ENCODE measurements at places on chromosomes 13 and 19.

GRCh38 chr19:28065026-28065425 lies 1147.9 kb downstream of the UQCRFS1 start:
- no peak for DNase-seq

DNA sequence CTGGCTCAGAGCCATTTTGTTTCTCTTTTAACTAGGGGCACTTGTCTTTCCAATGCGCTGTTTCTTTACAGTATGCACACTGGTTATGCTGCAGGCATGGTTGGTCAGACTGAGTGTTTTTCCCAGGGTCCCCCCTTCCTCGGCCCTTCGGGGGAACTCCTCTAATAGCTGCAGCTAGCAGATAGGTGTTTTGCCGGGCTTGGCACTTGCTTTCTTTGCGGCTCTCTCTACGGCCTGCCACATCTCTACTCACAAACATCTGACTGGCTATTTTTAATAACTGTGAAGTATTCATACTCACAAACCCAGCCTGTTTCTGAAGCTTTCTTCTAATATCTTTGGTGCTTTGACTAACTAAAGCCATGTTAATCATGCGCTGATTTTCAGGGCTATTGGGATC lies 89.4 kb downstream of the SLC25A15 start:
- DNase-seq: no peak

DNA sequence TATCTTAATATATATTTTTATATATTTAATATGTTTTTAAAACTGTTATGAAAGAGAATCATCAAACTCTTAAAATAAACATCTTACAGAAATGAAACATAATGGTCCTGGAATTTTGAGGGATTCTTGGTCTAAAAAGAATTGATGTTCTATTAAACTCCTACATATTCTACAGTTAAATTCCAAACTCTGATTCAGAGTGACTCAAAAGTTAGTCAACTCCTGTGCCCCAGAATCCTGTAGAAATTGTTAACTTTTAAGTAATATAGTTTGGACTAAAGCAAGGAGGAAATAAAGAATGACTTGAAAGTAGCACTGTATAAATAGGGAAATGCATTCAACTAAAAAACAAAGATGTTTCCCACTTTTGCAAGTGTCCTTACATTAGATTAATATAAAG lies 47.7 kb downstream of the FNDC3A start:
- DNase-seq: no peak

DNA sequence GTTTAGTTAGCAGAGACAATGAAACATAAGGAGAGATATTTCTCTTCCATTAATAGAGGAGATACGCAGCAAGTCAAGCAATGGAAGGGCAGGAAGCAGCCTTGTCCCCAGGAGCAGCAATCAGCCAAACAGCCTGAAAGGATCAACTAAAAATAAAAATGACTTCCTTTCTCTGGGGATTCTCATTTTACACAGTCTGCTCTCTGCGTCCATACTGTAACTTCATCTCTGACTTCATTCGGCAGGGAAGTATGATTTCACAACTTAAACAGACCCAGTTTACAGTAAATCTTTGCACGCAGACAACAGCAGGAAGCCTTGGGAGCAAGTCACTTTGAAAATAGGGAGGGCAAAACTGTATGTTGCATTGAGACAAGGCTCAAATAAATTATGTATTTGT lies 826.7 kb downstream of the DIAPH3 start:
- DNase-seq: no peak

- DNase-seq: no peak
These were observed 53.9 kb downstream of the C13orf46 start for GRCh38 chr13:113919761-113920559.

- DNase-seq: no peak
These were observed 3.9 kb upstream of the ZNF135 start for GRCh38 chr19:58054901-58055874.

- no peak for DNase-seq
These were observed 9.8 kb upstream of the MCF2L start for GRCh38 chr13:112959206-112959605.

DNA sequence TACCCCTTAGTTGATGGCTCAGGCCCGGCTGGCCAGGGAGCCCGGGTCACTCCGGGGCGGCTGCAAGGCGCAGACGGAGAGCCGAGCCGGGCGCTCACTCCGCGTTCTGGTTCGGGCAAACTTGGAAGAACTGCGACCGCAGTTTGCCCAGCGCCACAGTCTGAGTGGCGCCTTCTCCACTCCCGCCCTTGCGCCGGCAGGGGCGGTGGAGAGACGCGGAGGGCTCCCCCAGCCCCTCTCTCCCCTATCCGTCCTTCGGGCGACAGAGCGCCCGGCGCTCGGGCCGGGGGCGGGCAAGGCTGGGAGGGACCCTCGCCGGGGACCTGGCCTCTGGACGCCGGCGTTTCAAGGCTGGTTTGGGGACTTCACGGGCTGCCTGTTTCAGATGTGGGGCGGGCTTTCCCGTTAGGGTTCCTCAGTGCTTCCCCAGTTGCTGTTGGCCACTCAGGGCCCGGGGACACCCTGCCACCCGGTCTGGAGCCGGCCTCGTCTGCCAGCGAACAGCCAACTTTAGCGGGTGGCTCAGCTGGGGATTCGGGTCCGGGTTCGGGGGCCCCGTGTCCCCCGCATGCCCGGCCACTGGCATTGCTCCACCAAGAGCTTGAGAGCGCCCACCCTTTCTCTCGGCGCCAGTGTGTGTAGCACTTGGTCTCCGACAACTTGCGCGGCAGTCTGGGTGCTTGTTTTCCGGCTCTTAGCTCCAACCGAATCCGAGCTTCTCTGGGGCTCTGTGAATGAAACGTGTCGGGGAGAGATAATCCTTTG lies 1.5 kb downstream of the GPC6 start:
- DNase-seq: peak; percentile 70

DNA sequence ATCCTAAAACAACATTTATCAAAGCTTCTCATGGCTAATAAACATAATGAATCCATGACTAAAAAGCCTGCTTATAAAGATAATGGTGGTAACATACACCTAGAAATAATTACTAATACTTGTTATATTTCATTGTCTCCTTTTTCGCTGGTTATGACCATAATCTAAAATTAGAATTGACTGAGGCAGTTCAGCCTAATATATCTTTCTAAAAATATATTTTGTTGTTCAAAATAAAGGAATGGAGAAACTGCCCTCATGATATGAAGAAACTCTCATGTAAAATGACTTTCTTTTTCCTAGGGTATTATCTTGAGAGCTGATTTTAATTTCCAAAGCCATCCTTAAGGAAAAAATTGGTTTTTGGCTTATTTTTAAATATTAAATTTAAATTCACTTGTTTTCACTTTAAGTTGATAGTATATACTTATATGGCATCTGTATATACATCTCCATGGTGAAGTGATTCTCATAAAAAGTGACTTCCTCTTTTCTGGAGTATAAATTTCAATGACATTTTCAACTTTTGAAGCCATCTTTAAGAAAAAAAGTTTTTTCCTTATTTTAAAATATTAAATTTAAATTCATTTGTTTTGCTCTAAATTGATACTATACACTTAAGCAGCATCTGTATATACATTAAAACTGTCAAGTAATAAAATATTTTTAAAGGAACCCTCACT lies 204.6 kb downstream of the VWA8 start:
- DNase-seq: no peak

GRCh38 chr13:64274481-64275217 lies 2859.0 kb upstream of the PCDH20 start:
- no peak for DNase-seq

- DNase-seq: no peak
These were observed 95.0 kb downstream of the CYSLTR2 start for GRCh38 chr13:48748681-48749080.

DNA sequence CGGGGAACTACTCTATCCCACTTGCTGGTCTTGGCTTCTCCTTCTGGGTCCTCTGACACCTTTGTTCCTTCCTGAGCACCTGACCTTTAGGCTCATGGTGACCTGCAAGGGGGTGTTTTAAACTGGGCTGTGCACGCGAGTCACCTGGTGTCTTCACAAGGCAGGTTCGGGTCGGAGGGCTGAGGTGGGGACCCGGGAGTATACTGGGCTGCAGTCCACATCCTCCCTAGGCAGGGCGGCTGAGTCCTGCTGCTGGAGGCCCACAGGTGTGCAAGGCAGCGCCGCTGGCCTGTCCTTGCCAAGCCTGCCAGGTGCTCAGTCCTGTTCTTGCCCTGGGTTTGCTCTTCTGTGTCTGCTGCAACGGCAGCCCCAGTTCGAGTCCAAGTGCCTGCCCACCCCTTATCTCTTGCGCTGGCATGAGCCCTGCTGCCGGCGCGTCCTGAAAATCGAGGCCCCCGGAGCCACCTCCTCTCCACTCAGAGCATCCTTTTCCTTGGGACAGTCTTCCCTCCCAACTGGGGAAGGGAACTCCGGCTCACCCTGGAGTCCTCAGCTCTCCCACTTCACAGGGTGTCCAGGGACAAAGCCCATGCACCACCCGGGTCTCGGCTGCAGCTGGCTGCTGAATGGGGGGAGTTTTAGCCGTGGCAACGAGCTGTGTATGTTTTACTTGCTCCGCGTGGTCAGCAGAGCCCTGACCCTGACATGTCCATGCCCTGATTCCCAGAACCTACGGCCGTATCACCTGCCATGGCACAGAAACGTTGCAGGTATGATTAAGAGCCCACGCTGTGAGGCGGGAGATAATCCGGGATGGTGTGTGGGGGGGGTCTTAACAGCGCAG lies 193.5 kb downstream of the TEX29 start:
- DNase-seq: no peak

DNA sequence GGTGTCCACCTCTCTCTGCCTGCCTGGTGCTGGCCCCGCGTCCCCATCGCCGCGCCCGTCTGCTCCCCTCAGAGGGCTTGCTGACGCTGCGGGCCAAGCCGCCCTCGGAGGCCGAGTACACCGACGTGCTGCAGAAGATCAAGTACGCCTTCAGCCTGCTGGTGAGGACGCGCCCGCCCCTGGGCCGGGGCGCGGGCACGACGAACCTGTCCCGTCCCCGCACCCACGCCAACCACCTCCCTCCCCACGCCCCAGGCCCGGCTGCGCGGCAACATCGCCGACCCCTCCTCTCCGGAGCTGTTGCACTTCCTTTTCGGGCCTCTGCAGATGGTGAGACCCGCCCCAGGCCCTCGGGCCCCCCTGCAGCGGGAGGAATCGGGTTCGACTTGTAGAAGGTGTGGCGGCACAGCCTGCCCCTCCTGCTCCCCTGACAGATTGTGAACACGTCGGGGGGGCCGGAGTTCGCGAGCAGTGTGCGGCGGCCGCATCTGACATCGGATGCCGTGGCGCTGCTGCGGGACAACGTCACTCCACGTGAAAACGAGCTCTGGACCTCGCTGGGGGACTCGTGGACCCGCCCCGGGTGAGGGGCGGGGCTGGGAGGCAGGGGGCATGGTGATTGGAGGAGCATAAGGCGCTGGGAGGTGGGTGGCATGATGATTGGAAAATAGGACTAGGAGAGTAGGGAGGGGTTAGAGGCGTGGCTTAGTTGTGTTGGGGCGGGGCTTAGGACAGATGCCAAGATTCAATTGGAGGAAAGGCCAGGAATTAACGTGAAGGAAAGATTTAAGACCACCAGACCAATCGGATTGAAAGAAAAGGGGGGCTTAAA lies 6.6 kb downstream of the EPS8L1 start:
- DNase-seq: peak; percentile 21

- no peak for DNase-seq
These were observed 4.7 kb downstream of the DHRS12 start for GRCh38 chr13:51799261-51799660.

DNA sequence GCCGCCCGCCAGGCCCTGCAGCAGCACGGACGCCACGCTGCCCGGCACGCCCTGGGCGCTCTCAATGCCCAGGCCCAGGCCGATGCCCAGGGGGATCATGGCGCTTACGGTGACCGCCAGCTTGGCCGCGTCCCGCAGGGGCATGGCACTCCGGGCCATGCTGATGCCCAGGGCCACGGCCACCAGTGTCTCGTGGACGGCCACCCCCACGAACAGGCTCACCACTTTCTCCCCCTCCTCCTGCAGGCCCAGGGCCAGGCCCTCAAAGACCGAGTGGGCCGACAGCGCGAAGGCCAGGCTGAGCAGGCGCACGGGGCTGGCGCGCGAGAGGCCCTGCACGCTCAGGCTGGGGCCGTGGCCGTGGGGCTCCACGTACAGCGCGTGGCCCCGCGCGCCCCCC lies 6.9 kb downstream of the SLC39A3 start:
- DNase-seq: no peak

DNA sequence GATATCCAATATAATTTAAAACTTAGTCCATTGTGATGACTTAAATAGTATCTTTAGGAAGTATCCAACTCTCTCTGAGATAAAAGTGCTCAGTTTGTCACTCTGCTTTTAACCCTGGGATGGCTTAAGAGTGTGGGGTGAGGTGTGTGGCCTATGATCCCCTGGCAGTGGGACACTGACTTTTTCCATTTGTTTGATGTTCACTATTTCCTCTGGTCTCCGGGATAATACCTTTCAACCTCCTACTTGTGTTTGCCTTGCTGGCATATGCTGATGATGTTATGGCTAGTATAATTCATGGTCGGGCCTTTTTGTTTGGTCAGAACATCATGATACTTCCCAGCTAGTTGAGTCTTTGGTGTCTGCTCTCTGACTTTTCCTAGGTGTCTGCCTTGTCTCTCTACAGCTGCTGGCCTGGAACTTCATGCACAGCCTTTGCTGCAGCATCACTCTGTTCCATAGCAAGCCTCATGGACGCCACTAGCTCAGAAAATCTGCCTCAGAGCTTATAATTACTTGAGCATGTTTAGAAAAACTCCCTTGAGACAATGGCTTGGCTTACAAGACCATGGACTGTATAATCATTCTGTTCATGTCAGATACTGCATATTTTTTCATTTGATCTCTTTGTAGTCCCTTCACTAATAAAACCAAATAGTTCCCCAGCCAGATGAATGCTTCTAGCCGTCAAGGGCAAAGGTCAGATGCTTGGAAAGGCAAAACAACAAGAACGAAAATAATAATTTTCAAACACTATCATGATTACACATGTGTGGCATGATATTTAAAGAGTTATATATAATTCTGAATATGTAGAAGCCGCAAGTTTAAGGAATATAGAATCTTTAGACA lies 75.2 kb downstream of the WDFY2 start:
- no peak for DNase-seq

- no peak for DNase-seq
These were observed 85.1 kb downstream of the RNASEH2B start for GRCh38 chr13:50994651-50995050.

- DNase-seq: no peak
These were observed 91.1 kb downstream of the STOML3 start for GRCh38 chr13:38899571-38899970.

DNA sequence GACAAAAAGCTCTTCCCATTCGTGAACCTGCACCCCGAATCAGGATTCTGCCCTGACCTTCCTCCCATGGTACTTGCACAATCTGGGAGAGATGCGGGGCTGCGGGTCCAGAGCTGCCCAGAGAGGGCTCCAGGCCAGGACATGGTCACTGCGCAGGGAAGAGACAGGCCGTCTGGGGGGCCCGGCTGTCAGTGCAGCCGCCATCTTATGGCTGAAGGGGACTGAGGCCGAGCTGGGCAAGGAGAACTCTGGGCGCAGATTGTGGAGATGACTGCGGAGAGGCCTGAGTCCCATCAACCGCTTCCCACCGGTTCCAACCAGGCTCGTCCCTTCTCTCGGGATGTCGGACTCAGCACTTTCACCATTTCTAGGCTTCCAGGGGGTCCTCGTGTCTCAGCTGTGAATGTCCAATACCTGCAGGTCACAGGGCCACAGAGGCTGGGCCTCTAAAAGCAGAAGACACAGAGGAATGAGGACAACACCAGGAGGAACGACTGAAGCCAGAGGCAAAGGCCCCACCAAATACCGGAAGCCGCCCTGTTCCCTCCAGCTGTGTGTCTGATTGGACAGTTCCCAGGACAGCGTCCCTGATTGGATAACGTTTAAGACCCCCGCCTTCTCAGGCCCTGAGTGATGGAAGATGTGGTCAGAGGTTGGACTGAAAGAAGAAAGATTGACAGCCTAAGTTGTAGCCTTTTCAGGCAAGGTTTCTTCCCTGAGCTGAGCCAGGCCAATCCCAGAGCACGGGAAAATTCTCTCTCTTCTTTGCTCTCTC lies 117.1 kb upstream of the ZNF91 start:
- no peak for DNase-seq

GRCh38 chr13:97069050-97069815 lies 75.0 kb upstream of the OXGR1 start:
- no peak for DNase-seq

All from NCI-H1048 (cell line).